SK-N-SH (cell line): ENCODE measurements at places on chromosomes 5 and 9. TPM values are rescaled to one million over a fixed set of nuclear protein-coding genes. Genes with fewer than 3 reads are reported as not detected.

DNA sequence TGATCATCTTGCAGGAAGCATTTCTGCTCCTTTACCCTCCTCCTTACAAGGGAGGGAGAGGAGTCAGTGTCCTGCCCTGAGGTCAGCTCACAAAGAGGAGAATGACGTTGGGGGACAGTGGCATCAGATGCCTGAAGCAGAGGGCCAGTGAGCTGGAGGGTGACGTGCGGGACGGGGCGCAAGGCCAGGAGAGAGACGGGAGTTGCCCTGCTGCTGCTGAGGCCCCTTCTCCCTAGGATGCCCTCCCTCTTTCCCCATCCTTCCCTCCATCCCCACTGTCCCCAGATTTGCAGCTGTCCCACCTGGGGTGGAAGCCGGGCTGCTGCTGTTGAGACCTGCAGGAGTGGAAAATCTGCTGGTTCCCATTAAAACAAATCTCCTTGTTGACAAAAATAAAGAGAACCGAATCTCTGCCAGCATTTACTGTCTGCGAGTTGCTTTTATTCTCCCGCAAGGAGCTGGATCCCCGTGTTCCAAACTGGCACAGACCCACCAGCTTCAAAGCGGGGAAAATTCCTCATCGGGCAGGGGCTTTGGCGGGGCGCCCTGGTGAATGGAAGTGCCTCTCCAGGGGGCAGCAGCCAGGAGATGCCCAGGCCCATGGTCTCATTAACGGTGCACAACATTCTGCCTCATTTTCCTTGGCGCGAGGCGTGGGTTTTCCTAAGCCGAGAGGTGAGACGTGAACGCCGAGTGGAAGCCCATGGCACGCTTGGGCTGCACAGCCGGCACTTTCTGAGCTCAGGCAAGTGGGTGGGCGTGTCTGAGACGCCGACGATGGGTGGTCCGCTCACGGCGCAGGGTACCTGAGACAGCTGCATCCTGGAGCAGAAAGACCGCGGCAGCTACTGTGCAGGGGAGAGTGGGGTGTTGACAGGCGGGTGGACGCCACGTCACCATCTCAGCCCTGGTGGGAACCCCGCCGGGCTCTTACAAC lies 13.9 kb upstream of the COL5A1 start:
- DNase-seq = no peak

- DNase-seq = no peak
Measured at GRCh38 chr9:80191108-80191507, 619.3 kb downstream of the TLE4 start.

DNA sequence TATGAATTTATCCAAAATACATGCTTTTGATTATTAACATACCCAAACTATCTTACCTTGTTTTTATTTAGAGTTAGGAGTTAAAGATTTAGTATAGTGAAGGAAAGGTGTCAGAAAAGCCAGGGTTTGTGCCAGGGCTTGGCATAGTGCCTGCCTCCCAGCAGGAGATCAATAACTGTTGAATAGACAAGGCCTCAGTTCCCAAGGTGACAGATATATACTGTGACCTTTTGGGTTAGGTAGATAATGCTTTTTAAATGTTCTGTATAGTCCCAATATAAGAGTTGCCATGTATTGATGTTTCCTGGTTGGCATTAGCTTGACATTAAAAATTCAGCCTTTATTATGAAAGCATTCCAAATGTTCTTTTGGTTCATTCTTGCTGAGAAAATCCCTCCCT lies 121.8 kb downstream of the MCTP1 start:
- DNase-seq = no peak

- DNase-seq = no peak
Measured at GRCh38 chr9:133115604-133116345, 5.3 kb downstream of the RALGDS start.

DNA sequence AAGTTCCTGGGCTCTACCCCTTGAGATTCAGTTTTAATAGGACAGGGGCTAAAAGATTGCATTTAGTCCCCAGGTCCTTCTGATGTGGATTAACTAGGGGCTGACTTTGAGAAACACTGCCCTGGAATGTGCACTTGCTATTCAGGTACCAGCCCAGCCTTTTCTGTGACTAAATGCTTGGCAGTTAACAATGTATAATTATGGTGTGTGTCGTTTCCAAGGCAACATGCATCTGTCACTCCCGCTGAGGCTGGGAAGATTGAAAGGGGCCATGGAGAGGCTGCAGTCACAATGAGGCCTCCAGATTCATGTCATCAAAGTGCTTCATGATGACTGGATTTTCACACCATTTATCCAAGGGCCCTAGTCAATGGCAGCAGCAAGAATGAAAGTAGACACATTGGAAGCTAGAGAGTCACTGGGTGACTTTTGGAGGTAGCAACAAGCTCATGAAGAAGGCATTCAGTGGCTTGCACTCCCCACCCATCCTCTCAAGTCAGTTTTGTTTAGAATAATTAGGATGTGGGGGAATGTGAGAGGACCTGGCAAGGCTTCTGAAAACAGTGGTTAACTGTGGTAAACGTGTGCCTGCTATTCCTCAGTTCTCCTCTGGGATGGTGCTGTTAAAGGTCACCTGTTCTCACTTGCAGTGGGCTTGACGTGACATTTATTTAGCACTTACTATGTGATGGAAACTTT lies 28.3 kb downstream of the RAI14 start:
- DNase-seq = peak; percentile 6

C9orf153 gene
- polyA plus RNA-seq = 0.03 TPM in 1 of 2 replicates, not detected in the other

PTPRD gene
- 0.08 and 0.15 TPM in 2 replicates for polyA plus RNA-seq
